ENCODE measurements at places on chromosomes 7 and 10.

GRCh38 chr10:103822800-103823199 is 32.6 kb downstream of the SH3PXD2A start:
- no peak for DNase-seq

DNA sequence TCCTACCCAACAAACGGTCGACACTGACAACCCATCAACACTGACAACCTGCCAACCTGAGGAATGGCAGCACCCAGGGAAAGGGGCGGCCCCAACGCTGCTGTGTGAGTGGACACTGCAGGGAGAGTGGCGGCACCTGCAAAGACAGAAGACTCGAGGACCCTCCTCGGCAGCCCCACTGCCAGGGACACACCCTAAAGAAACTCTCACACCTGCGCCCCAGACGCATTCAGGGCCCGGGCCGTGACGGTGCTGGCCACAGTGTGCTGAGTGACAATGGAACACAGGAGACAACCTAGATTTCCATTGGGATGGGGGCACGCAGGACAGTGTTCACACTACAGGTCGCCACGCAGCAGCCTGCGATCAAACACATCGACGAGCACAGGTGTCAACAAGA is 3.6 kb downstream of the CAMK2B start:
- no peak for DNase-seq

DNA sequence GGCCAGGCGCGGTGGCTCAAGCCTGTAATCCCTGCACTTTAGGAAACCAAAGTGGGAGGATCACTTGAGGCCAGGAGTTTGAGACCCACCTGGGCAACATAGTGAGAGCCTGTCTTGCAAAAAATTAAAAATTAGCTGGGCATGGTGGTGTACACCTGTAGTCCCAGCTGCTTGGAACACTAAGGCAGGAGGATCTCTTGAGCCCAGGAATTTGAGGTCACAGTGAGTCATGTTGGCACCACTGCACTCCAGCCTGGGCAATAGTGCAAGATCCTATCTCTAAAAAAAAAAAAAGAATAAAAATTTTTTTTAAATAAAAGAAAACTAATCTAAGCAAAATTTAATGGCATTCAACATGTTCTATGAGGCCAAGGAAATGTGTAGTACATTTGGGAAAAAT is 44.9 kb upstream of the UBN2 start:
- DNase-seq = no peak

DNA sequence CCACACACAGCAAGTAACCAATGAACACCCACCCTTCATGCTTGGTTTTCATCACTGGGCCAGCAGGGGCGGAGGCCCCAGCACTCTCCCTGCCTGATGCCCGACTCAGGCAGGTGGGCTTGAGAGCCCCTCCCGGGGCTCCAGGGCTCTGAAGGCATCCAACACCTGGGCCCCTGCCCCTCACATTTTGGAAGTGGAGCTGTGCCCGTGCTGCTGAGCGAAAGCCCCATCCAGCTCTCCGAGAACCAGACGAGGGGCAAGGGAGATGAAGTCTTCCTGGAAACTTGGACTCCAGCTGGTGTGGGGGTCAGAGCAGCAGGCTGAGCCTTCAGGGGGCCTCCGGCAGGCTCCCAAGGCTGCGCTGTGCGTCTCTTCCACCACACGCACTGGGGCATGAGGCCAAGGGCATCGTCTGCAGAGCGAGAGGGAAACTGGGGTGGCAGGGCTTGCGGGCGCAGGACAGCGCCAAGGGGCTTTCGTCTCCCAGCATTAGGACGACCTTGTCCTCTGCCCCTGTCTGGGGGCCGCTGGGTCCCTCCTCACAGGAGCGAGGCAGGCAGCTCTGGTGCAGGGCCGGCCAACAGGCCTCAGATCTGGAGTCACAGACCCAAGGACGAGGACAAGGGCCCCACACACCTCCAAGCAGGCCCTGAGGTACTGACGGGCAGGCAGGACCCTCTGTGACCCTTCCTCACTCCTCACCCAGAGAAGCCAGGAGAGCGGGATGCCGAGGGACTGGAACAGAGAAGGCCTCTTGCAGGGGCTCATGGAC is 108.3 kb upstream of the FAM20C start:
- DNase-seq = no peak

DNA sequence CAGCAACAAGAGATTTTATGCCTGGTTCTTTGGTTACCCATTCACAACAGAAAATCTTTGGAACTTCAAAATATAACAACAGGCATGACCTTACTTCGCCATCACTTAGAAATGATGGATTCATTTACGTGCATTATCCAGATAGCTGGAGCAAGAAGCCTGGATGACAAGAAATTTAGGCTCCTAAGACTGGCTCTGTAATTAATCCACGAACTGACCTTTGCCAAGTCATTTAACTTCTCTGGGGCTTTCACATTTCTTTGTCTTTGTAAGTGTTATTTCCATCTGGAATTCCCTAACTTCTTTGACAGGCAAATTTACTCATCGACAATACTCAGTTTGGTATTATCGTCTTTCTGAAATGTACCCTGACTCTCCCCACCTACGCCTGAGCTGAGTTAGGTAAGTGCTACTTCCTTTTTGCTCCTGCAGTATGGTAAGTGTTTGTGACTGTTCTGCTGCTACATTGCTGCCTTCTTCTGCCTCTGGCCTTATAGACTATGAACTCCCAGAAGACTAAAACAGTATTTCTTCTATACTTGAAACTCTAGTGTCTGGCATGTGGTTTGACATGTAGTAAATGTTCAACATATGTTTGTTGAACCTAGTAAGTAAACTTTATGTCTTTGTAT is 5.5 kb upstream of the MDFIC start:
- no peak for DNase-seq

- no peak for DNase-seq
These were observed 46.4 kb upstream of the ZNF746 start for GRCh38 chr7:149544028-149544427.

- no peak for DNase-seq
These were observed 120.1 kb upstream of the PITRM1 start for GRCh38 chr10:3292636-3293035.

DNA sequence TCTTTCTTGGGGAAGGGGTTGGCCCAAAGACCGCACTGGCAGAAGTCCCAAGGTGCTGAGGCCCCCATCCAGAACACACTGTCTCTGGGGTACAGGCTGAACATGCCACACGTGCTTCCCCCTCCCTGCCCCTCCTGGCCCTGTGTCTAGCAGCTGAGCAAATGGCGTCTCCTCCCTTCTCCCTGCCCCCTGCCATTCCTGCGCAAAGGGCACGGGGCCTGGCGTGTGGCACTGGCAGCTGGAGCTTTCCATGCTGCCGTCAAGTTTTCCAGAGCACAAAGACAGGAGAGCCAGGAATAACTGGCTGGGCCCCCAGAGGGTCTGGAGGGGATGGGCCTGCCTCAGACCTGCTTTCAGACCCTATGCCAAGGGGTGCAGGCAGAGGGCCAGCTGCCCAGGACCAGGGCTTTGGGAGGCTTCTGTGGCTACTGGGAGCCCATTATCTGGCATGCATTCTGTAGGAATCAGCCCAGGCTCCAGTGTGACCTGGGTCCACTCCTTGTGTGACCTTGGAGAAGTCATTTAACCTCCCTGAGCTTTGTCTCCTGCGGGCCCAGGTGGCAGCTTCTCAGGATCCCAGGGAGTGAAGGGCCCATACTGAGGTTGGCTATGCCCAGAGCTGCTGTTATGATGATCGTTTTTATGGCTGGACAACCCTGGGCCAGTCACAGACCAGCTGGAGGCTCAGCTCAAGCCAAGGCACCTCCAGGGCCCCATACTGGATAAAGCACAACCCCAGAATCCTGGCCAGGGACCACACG is 710 bp upstream of the LDB3 start:
- DNase-seq = no peak

- DNase-seq = no peak
These were observed 77.3 kb downstream of the STK31 start for GRCh38 chr7:23787272-23787671.

- no peak for DNase-seq
These were observed 111.4 kb upstream of the ZEB1 start for GRCh38 chr10:31207636-31208035.
